Thyroid gland (tissue), 4 donors: ENCODE measurements at places on chromosomes 16 and 17. TPM values are rescaled to one million over a fixed set of nuclear protein-coding genes. Genes with fewer than 3 reads are reported as not detected.

GRCh38 chr16:85234310-85235204 is 122.3 kb upstream of the CIBAR2 start:
- H3K4me3 ChIP-seq = no peak overlapping the region
- no peaks in the 10 kb centered on the region for H3K27me3 ChIP-seq
- peaks cover 45% of the 10 kb centered on the region for H3K4me1 ChIP-seq
- H3K36me3 ChIP-seq = no peaks in the 10 kb centered on the region
- peak; percentile 52 for DNase-seq
- no peak overlapping the region for H3K27ac ChIP-seq

BIRC5 gene
- 0.83 TPM for total RNA-seq

DNA sequence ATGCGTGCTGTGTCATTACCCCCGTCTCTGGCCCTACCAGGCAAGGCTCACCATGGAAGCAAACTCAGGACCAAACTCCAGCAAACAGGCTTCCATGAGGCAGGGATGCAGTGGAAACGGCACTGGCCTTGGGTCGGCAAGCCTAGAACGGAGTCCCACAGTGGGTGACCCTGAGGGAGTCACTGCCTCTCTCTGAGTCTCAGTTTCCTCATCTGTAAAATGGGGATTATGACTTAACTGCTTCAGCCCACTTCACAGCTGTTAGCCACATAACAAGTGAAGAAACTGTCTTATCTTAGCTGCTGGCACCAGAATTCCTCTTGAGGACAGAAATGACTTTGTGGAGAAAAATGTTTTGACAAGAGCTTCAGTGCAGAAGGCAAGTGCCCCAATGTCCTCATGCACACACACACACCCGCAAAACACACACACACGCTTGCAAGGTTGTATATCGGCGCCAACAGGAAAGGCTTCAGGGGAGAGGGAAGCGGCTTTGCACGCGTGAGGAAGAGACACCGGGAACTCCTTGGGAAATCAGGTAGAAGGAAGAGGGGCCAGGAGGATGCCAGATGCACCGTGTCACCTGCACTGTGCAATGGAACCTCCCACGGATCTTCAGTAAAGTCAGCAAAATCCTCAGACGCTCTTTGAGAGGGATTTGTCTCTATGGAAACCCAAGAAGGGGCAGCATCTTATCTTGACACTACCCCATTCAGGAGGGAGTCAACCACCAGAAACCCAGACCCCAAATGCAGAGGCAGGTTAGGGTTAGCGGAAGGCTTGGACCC is 53.7 kb downstream of the GSG1L start:
- no peaks in the 10 kb centered on the region for H3K36me3 ChIP-seq
- no peaks in the 10 kb centered on the region for H3K4me1 ChIP-seq
- H3K27ac ChIP-seq = no peak overlapping the region
- no peak overlapping the region for H3K4me3 ChIP-seq
- DNase-seq = no peak

- H3K4me3 ChIP-seq = no peak overlapping the region
- H3K4me1 ChIP-seq = no peaks in the 10 kb centered on the region
- DNase-seq = no peak
- H3K36me3 ChIP-seq = no peaks in the 10 kb centered on the region
- H3K27ac ChIP-seq = no peak overlapping the region
- no peaks in the 10 kb centered on the region for H3K27me3 ChIP-seq
Observed at GRCh38 chr16:6375465-6376075, 957.1 kb upstream of the RBFOX1 start.

GRCh38 chr17:5355421-5356129 is 63.9 kb downstream of the NUP88 start:
- H3K36me3 ChIP-seq = peaks cover 22% of the 10 kb centered on the region
- H3K27ac ChIP-seq = no peak overlapping the region
- no peaks in the 10 kb centered on the region for H3K4me1 ChIP-seq

ARHGAP27 gene
- total RNA-seq = 31.5 TPM

GRCh38 chr16:88913001-88913612 is 46.6 kb upstream of the PABPN1L start:
- H3K27me3 ChIP-seq = no peaks in the 10 kb centered on the region
- no peak overlapping the region for H3K27ac ChIP-seq
- no peak for DNase-seq

- no peak overlapping the region for H3K4me3 ChIP-seq
- DNase-seq = no peak
- peaks cover 16% of the 10 kb centered on the region for H3K4me1 ChIP-seq
Observed at GRCh38 chr17:66343531-66344078, 41.2 kb downstream of the PRKCA start.

DNA sequence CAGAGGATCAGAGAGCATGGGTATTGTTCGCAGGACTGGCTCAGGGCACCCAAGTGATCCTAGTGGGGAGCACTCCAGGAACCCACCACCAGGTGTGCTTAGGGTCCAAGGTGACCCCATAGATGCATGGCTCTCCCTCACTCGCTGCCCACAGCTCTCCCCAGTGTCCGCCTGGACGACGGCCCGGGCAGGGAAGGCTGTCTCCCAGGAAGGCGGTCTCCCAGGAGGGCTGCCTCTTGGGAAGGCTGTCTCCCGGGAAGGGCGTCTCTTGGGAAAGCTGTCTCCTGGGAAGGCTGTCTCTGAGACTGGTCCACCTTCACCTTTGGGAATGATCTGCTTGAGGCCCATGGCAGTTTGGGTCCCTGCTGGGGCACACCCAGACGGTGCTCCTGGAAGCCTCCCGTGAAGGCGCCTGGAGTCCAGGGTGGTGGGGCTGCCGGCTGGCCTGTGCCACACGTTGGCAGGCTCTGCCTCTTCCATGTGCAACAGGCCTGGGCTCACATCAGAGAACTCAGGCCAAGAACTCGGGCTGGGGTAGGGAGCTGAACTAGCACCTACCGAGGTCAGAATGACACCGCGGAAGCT is 5.0 kb downstream of the ECI1 start:
- H3K36me3 ChIP-seq = peaks cover 44% of the 10 kb centered on the region
- peaks cover 7% of the 10 kb centered on the region for H3K4me1 ChIP-seq
- no peak overlapping the region for H3K27ac ChIP-seq

DNA sequence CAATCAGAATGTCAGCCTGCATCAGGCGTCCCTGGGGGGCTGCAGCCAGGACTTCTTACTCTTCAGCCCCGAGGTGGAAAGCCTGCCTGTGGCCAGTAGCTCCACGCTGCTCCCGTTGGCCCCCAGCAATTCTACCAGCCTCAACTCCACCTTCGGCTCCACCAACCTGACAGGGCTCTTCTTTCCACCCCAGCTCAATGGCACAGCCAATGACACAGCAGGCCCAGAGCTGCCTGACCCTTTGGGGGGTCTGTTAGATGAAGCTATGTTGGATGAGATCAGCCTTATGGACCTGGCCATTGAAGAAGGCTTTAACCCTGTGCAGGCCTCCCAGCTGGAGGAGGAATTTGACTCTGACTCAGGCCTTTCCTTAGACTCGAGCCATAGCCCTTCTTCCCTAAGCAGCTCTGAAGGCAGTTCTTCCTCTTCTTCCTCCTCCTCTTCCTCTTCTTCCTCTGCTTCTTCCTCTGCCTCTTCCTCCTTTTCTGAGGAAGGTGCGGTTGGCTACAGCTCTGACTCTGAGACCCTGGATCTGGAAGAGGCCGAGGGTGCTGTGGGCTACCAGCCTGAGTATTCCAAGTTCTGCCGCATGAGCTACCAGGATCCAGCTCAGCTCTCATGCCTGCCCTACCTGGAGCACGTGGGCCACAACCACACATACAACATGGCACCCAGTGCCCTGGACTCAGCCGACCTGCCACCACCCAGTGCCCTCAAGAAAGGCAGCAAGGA is 10.4 kb downstream of the NFE2L1 start:
- H3K36me3 ChIP-seq = peaks cover 66% of the 10 kb centered on the region
- H3K4me3 ChIP-seq = no peak overlapping the region
- DNase-seq = no peak
- H3K27ac ChIP-seq = no peak overlapping the region
- H3K27me3 ChIP-seq = no peaks in the 10 kb centered on the region

CCDC137 gene
- 4.4 TPM for total RNA-seq

GRCh38 chr17:34423978-34424813 is 61.2 kb upstream of the CCL1 start:
- H3K27ac ChIP-seq = no peak overlapping the region
- no peaks in the 10 kb centered on the region for H3K36me3 ChIP-seq
- H3K4me3 ChIP-seq = no peak overlapping the region
- H3K4me1 ChIP-seq = no peaks in the 10 kb centered on the region

GRCh38 chr17:30521766-30522165 is 44.6 kb downstream of the GOSR1 start:
- no peaks in the 10 kb centered on the region for H3K27me3 ChIP-seq
- DNase-seq = no peak
- no peak overlapping the region for H3K4me3 ChIP-seq
- peaks cover 18% of the 10 kb centered on the region for H3K36me3 ChIP-seq
- no peak overlapping the region for H3K27ac ChIP-seq

SLC52A1 gene
- total RNA-seq = 0.11 TPM

FBXW10B gene
- 18.4 TPM for total RNA-seq

ZNF276 gene
- 23.1 TPM for total RNA-seq

DNA sequence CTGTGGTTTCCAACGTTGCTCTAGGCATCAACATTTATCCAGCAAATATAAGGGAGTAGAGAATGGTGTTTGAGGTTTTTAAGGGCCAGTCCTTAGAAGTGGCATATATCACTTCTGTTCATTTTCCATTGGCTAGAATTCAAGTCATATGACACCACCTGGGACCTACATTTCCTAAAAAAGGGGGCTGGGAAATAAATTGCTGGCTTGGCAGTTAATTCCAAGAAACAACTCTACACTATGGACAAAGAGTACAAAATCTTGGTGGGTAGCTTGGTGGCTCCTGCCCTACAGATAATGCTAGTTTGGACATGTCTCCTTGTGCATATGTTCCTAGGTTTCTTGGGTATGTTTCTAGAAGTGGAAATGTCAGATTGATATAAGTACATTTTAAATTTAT is 7.6 kb downstream of the PPM1E start:
- H3K27ac ChIP-seq = no peak overlapping the region
- H3K4me1 ChIP-seq = no peaks in the 10 kb centered on the region
- no peak overlapping the region for H3K4me3 ChIP-seq
- no peak for DNase-seq
- no peaks in the 10 kb centered on the region for H3K36me3 ChIP-seq

ZNF423 gene
- 8.8 TPM for total RNA-seq

TIMP2 gene
- total RNA-seq = 93.2 TPM

DNA sequence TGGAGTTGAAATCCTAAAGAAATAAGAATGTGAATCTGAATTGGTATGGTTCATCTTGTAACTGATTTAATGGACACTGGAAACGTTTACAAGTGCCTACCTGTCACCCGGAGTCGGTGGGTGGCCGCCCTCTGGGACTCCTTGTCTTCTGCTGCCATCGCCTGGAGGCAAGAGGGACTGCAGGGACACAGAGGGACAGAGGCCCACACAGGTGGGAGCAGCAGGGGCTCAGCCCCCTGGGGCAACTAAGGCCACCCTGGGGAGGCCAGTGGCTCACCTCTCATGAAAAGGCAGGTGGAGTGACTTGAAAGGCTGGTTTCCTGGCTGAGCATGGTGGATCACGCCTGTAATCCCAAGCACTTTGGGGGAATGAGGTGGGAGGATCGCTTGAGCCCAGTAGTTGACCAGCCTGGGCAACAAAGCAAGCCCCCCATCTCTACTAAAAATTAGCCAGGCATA is 23.2 kb downstream of the TMEM92 start:
- DNase-seq = peak; percentile 76
- H3K27ac ChIP-seq = no peak overlapping the region
- no peaks in the 10 kb centered on the region for H3K27me3 ChIP-seq
- no peaks in the 10 kb centered on the region for H3K36me3 ChIP-seq
- no peaks in the 10 kb centered on the region for H3K4me1 ChIP-seq
- no peak overlapping the region for H3K4me3 ChIP-seq

CCL4L2 gene
- total RNA-seq = not detected

DNA sequence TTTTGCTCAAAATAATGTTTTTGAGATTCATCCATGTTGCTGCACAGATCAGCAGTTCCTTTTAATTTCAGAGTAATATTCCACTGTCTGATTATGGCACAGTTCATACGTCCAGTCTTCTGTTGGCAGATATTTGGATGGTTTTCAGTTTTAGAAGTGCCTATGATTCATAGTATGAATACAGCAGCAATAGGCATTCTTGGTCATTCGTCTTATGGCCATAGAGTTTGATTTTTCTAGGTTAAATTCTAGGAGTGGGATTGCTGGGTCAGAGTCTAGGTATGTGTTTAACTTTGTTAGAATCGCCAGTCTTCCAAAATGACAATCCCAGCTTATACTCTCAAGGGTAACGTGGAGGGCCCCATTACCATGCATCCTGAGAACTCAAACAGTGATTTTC is 11.5 kb upstream of the IL34 start:
- no peak overlapping the region for H3K27ac ChIP-seq
- H3K4me3 ChIP-seq = no peak overlapping the region
- H3K27me3 ChIP-seq = no peaks in the 10 kb centered on the region
- no peak for DNase-seq
- H3K36me3 ChIP-seq = no peaks in the 10 kb centered on the region

CCDC200 gene
- not detected for total RNA-seq

DNA sequence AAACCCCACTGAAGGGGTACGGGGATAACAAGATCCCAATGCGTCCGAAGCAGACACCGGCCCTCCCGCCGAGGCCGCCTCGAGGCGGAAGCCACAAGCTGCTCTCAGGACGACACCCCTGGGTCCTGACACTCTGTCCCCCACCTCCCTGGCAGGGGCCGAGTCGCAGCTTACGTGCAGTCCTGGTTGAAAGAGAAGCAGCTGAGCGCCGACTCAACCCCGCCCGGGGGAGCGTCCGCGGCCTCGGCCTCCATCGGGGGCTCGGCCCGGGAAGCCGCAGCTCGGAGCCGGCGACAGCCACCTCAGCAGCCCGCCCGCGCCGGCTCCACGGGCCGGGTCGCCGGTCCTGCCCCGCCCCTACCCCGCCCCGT is at the start of gene WIPI1:
WIPI1 (minus strand) TSS at position 329 of the 371 bp plus-strand sequence; CDS start at position 254, 75 bp downstream.
- peak within 1 kb of the TSS; percentile 89 for H3K27ac ChIP-seq
- no peaks in the 10 kb centered on the region for H3K27me3 ChIP-seq
- peak within 1 kb of the TSS; percentile 91 for H3K4me3 ChIP-seq
- peaks cover 37% of the 10 kb centered on the region for H3K4me1 ChIP-seq
- no peaks in the 10 kb centered on the region for H3K36me3 ChIP-seq

GRCh38 chr17:11241611-11242226 is 706 bp downstream of the SHISA6 start:
- H3K4me1 ChIP-seq = no peaks in the 10 kb centered on the region
- no peaks in the 10 kb centered on the region for H3K36me3 ChIP-seq
- no peak overlapping the region for H3K27ac ChIP-seq

KRT222 gene
- total RNA-seq = 5.7 TPM

DNA sequence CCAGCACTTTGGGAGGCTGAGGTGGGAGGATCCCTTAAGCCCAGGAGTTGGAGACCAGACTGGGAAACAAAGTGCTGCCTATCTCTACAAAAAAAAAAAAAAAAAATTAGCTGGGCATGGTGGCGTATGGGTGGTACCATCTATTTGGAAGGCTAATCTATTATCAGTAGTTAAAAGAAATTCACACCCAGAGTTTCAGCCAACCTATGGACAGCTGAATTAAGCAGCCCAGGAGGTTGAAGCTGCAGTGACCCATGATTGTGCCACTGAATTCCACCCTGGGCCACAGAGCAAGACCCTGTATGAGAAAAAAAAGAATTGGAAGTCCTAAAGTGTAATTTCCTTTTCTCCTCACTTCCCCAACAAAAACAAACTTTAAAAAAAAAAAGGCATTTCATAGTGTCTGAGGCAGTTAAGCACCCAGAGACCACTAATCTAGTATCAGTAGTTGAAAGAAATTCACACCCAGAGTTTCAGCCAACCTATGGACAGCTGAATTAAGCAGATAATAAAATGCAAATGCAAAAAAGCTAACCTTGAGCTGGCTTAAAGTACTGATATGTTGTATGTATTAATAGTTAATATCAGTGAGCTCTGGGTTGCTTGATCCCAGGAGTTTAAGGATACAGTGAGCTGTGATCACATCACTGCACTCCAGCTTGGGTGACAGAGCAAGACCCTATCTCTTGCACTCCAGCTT is 18.1 kb downstream of the CLTC start:
- DNase-seq = no peak
- no peak overlapping the region for H3K4me3 ChIP-seq
- H3K27ac ChIP-seq = no peak overlapping the region

CSH2 gene
- total RNA-seq = not detected

ACSM2A gene
- not detected for total RNA-seq
